Foreskin melanocyte (primary cell): ENCODE measurements at places on chromosomes 4 and X.
A peak's percentile ranks its signal among the peaks of the same experiment; 100 is the strongest.

DNA sequence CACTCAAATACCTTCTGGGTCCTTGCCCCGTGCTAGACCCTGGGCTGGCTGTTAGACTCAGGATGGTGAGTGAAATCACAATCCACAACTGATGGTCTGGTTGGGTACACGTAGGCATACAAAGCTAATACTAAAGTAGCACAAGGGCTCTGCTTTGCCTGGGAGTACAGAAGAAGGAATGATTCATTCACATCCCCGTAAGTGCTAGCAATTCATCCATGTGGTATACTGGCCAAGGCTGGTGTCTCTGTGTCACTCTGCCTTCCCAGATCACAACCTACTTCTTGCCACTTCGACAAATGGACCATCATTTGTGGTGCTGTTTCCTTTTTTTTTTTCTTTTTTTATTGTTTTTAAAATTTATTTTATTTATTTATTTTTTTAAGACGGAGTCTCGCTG is 19.7 kb upstream of the RBM47 start:
- no peak for DNase-seq

DNA sequence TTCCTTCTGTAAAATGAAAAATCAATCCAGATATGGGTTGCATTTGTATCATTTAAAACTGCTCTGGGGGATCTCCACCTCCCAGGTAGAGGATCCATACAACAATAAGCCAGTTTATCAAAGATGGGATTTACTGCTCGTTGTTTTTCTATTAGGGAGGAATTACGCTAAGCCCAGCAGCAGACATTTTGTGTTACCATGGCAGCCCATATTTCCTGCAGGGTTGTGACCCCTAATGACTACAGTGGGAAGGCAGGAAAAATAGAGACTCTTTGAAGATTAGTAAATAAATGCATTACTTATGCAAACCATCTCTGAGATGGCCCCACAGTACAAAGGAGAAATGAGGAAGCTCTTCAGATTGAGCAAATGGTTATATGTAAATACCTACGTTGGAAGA is 253.4 kb upstream of the GPR101 start:
- DNase-seq, result no peak

GRCh38 chr4:71827826-71828225 is 43.9 kb upstream of the GC start:
- DNase-seq, result no peak

DNA sequence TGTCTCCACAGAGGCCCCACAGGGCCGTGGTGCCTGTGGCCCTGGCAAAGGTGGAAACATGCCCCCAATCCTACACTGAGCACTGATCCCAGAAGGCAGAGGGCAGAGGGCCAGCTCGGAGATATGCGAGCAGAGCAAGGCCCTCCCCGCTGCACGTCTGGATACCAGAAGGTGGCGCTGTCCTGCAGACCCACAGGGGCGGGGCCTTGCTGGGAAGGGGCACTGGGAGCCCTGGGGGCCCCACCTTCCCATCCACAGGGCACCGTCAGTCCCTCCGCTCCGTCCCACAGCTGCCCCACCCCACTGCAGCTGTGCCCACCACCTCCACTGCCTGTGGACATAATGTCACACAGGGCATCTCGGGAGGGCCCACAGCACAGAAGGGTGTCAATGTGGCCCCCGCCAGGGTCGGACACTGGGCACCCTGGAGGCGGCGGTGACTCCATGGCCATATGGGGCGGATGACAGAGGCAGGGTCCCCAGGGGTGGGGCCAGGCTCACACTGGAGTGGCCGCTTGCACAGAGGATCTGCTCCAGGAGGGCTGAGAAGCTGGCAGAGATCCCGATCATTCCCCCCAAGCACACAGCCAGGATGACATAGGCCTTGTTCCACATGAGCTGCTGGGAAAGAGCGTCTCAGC is 4.8 kb downstream of the SLC49A3 start:
- DNase-seq, result no peak

GRCh38 chr4:14877246-14878225 is 124.7 kb upstream of the CPEB2 start:
- DNase-seq, result peak; percentile 63

DNA sequence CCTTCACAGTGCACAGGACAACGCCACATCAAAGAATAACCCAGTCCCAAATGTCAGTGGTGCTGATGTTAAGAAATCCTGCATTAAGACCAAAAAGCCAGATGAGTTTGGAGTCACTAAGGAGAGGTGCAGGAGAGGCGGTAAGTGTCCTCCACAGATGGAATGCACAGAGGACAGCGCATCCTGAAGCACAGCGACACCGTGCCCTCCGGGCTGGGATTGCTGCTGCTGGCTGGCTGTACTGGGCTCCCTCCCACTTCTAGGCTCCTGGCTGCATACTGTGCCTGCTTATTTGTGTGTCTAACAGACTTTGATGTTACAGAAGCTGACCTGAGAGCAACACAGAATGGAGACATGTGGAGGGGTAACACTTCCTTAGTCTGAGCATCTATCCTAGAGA is 325.6 kb upstream of the BOD1L1 start:
- no peak for DNase-seq

GRCh38 chrX:130418740-130419139 is 17.0 kb downstream of the RBMX2 start:
- no peak for DNase-seq

GRCh38 chr4:109355835-109356234 is 53.4 kb upstream of the COL25A1 start:
- no peak for DNase-seq

DNA sequence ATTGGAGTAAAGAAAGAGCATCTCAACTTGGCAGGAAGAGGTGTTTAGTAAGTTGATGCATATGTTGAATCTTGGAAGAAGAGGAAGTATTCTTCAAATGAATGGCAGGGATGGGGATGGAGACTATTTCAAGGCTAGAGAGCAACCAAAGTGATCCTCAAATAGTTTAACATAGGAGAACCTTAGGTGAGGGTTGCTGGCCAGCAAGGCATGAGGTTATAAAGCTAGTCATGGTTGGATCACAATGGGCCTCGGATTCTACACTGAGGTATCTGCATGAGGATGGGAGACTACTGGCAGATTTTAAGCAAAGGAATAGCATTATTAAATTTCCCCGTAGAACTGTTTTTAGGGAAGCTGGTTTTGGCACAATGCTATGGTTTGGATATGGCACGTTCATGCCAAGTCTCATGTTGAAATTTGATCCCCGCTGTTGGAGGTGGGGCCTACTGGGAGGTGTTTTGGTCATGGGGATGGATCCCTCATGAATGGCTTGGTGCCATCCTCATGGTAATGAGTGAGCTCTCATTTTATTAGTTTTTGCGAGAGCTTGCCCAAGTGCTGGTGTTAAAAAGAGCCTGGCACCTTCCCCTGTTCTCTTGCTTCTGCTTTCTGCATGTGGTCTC is 41.9 kb upstream of the ETNPPL start:
- no peak for DNase-seq

GRCh38 chr4:35604724-35605123 is 639.6 kb downstream of the ARAP2 start:
- DNase-seq, result no peak

DNA sequence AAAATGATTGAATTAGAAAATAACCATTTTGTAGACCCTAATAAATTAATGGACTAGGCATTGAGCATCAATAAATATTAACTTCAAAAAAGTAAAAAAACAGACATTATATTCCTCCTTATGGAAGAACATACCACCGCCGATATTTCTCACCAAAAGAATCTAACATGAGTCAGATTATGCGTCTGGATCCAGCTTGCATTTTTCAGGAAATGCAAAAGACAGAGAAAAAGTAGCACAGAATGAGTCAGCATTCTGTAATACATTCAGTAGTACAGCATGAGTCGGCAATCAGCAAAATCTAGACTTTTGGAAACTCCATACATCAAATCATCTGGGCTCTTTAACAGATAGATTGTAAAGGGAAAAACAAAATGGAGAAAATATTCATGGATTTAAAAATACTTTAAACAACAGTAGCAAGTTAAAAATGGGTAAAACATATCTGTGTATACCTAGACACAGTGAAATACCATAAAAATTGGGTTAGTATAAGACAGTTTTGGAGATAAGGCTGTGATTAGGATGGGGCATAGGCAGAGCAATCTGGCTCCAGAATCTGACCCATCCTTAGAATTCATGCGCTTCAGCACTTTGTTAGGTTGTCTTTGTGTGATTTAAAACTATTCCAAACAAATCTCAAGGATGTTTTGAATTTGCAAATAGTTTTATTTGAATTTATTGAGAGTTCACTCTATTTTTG is 633.0 kb upstream of the FAM241A start:
- DNase-seq, result no peak

DNA sequence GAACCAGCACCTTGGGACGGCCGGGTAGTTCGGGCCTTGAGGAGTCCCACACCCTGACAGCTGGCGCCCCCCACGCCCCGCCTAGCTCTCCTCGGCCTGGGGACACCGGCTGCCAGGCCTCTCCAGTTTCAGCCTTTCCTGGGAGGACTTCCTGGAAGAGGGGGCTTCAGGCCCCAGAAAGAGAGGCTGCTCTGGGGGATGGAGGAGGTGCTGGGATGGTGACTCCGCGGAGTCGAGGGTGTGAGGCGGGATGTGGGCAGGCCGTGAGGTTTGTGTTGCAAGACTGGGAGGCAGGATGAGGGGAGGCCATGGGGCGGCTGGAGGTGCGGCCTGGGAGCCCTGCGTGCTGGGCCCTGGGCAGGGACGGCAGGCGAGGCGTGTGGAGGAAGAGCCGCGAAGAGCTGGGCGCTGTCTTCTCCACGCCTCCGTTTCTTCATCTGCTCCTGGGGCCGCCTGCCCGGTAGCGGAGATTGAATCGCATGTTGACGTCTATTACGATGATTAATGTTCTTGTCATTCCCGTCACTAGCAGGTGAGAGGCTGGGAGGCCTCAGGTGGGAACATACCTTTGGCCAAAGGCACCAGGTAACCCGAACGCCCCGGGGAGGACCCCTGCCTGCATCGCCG is 918 bp upstream of the FGFRL1 start:
- DNase-seq, result peak; percentile 49

DNA sequence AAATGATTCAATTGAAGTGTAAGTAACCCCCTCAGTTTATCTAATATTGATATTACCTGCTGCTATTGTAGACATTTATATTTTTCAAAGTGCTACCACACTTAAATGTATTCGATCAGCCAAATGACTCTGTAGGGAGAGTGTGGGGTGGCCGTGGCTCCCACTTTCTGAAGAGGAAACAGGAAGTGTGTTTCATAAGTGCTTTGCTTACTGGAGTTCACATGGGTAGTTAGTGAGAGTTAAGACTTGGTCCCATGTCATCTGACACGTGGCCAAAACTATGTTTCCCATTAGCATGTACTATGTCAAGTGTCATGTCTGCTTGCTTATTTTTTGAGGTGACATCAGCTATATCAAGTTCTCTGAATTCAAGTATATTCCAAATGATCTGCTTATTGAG is 308.1 kb upstream of the GATB start:
- no peak for DNase-seq

DNA sequence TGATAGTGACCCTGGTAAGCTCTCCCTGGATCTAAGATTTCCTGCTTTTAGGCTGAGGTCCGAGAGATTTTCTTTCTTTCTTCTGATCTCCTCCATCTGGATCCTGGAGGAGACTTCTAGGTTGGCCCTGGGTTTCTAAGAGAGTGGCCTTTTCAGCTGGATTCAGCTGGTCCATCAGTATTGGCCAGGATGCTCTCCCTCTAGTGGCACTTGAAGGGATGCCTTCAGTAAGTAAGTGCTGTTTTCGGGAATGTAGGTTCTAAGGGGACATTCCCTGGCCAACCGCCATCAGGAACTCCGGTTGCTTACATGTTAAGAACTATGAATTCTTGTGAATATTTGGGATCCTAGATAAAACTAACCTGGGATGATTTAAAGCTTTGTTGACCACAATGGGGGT is 56.9 kb downstream of the SERTM2 start:
- DNase-seq, result no peak

DNA sequence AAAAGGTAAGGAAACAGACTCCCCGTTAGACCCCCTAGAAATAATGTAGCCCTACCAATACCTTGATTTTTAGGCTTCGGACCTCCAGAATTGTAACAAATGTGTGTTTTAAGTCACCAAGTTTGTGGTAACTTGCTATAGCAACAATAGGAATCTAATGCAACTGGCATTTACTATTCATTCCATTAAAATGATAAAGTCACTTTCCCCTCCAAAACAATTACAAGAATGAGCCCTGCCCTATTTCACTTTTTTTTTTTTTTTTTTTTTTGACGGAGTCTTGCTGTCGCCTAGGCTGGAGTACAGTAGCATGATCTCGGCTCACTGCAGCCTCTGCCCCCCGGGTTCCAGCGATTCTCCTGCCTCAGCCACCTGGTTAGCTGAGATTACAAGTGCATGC is 3.5 kb upstream of the DDX60L start:
- DNase-seq, result no peak

DNA sequence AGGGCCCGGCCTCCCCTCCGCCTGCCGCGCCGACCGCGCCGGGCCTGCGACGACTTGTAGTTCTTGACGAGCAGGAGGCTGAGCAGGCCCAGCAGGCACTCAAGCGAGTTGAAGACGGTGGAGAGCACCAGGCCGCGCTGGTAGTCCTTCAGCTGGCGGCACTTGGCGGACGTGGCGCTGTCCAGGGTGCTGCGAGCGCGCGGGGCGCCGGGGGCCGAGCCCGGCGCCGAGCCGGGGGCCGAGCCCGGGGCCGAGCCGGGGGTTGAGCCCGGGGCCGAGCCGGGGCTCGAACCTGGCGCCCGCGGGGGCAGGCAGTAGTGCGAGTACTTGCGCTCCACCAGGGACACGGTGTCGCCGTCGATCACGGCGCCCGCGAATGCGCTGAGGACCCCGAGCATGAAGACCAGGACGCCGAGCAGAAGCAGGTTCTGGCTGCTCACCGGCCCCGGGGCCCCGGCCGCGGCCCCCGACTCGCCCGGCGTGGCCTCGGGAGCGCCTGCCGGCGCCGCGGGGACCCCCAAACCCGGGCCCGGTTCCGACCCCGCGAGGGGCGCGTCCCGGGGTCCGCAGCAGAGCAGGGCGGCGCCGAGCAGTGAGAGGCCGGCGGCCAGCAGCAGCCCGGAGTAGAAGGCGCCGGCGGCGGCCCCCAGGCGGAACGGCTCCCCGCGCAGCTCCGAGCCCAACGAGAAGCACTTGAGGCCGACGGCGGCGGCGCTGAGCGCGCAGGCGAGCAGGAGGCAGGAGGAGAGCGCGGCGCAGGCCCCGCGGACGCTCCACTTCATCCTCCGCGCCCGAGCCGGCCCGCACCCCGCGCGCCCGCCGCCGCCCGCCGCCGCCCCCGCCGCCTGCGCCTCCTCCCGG is 584 bp downstream of the TMEM271 start:
- no peak for DNase-seq

DNA sequence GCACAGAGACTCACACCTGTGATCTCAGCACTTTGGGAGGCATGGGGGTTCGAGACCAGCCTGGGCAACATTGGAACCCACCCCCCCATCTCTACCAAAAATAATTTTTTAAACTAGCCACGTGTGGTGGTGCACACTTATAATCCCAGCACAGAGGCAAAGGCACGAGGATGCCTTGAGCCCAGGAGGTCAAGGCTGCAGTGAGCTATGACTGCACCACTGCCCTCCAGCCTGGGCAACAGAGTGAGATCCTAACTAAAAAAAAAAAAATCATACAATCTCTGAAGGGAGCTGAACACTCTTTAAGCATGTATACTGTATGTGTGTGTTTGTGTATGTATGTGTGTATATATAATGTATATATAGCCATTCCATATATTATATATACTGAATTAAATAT is 2.5 kb upstream of the PRKX start:
- DNase-seq, result no peak

GRCh38 chrX:15816886-15817285 is 26.6 kb downstream of the ZRSR2 start:
- no peak for DNase-seq

GRCh38 chr4:7804756-7805385 is 134.8 kb downstream of the AFAP1 start:
- no peak for DNase-seq
